Esophagus muscularis mucosa (tissue), 4 donors: ENCODE measurements at places on chromosomes 2 and 18. TPM values are rescaled to one million over a fixed set of nuclear protein-coding genes. Genes with fewer than 3 reads are reported as not detected.

Gene ABHD1
- total RNA-seq, result not detected

Gene PAIP2B
- total RNA-seq, result 11.2 TPM

Gene UBR3
- total RNA-seq, result 46.1 TPM

Gene WNT6
- 10.5 TPM for total RNA-seq

Gene CYTIP
- total RNA-seq, result 3.3 TPM

Gene APLF
- total RNA-seq, result 10.4 TPM

Gene TUBA4A
- total RNA-seq, result 44.2 TPM

Gene IL1RN
- 0.83 TPM for total RNA-seq

Gene KLHL29
- total RNA-seq, result 24.2 TPM

Gene ID2
- total RNA-seq, result 254 TPM

Gene RSAD2
- total RNA-seq, result 7.0 TPM

Gene CAD
- 17.0 TPM for total RNA-seq

Gene KATNAL2
- total RNA-seq, result 3.9 TPM
